ENCODE measurements at places on chromosomes 6 and 20. TPM values are rescaled to one million over a fixed set of nuclear protein-coding genes. Genes with fewer than 3 reads are reported as not detected.

C6orf58 gene
- total RNA-seq, result not detected

CST2 gene
- total RNA-seq, result not detected

LY6G6D gene
- total RNA-seq, result not detected

PBOV1 gene
- not detected for total RNA-seq

HDGFL1 gene
- total RNA-seq, result not detected

OR2H1 gene
- not detected for total RNA-seq

DOK5 gene
- 13.6 TPM for total RNA-seq
